Muscle of arm (tissue), 14 donors: ENCODE measurements at places on chromosomes 12 and 14.

- no peak for DNase-seq
Observed at GRCh38 chr14:89957791-89958190, 2.1 kb downstream of the TDP1 start.

DNA sequence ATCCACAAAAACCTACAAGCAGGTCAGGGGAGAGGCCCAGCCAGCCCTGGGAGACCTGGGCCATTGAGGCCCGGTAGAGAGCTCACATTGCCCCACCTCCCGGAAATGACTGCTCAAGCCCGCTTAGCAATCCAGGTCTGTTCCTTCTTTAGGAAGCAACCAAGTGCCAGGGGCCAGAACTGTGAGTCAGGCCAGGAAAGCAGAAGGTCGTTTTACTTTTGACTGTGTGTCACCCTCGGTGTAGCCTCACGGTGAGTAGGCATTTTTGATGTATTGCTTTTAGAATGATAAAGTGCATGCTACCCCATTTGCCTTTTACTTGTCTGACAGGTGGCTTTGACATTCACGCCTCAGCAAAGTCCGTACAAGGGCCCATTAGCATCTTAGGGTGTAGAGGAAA is 25.4 kb upstream of the PWP1 start:
- DNase-seq, result no peak

DNA sequence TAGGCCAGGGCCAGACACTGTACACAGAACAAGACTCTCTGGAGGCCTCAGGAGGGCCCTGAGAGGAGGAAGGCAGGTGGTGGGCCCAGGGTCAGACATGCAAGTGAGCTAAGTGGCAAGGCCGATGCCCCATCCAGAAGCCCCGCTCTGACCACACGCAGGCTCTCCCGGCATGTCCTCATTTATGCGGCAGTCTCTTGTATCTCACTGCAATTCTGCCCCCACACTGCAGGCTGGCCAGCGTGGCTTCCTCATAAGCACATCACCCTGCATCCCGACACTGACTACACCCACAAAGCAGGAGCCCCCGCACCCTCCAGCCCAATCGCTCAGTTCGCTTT is 17.5 kb downstream of the SSH1 start:
- no peak for DNase-seq

DNA sequence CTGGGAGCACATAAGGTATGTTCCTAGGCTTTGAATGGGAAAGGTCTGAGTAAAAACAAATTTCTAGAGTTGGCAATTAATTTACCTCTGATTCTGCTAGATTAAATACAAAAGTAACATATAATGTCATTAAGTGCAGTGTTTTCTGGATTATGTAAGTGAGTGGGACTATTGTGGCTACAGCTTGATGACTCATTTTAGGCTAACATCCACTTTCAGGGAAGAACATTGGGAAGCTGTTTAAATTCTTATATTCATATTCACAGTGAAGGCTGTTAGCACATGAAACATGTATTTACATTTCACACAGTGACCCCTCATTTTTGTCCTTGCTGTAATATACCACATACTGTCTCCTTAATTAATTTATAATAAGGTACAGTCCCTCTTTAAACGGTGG is 13.2 kb upstream of the BMAL2 start:
- no peak for DNase-seq

DNA sequence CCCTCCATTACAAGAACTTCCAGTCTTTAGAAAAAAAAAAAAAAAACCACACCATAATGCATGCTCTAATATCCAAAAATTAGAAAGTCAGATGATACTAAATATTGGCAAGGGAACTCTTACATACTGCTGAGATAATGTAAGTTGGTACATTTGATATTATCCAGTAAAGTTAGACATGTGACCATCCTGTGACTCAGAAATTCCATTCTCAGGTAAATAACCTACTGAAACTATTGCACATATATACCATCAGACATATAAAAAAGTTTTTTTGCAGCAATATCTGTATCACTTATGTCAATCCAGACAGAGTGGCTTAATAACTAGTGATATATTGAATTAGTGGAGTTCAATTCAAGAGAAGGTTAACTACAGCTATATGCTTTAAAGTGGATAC is 63.5 kb downstream of the KITLG start:
- DNase-seq, result no peak

DNA sequence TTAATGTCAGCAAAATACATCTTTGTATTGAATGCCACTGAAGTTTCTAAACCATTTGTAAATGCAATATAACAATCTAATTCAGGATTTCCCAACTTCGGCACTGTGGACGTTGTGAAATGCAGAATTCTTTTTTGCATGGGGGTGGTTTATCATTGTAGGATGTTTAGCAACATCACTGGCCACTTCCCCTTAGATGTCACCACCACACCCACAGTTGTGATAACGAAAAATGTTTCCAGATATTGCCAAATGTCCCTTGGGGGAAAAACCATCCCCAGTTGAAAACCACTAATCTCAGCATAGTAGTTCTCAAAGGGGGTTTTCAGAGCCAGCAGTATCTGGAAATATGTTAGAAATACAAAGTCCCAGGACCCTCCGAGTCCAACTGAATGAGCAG is 203.3 kb downstream of the NAV3 start:
- DNase-seq, result no peak

- DNase-seq, result no peak
Observed at GRCh38 chr14:60226298-60226697, 22.7 kb upstream of the PPM1A start.

DNA sequence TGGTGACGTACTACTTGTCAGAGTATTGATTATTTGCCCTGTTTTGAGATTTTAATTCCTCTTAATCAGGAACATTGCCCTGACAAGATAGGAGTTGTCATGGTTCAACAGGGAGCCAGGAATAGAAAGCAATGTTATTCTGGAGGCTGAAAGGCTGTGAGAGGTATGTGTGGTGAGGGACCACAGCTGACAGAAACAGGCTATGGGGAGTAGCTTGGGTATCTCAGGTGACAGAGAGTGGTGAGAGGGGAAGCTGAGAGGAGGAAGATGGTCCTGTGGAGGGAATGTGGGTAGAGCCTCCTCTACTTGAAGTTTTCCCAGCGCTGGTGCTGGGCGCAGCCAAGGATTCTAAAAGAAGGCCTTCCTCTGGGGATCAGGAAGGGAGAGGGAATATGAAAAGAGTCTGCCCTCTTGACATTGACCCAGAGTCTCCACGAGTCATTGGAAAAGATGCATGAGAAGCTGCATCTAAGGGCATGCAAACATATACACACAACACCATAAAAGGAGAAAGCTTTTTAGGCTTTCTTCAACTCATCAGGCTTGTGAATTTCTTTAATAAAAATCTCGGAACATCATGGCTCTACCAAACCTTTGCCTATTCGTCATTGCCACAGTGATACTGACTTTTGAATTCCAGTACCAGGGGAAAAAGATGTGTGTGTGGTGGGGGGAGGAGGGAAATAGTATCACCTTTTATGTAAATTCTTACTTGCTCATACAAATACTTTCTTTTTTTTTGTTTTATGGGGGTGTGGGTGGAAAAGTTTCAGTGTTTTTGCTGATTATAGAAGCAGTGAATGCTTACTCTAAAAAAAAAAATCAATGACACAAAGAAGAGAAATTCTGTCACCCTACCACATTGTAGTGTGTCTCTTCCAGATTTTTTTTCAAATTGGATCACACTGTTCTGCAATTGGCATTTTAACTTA is 39.9 kb upstream of the DHRS7 start:
- no peak for DNase-seq

DNA sequence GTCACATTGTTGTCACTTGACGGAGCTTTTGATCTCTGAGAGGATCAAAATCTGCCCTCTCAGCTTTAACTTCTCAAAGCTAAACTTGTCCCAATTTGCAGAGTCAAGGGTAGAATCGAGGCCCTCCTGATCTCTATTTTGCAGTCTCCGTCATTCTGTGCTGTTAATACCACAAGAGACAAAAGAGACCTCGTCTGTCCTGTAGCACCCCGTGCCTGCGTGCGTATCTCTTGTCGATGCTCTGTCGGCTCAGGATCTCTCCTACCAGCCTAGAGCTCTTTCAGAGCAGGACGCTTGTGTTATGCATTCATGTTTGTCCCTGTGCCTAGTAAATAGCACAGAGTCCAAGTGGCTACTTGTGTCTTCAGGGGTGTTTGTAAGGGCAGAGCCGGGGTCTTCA is 5.1 kb downstream of the EVL start:
- DNase-seq, result no peak

DNA sequence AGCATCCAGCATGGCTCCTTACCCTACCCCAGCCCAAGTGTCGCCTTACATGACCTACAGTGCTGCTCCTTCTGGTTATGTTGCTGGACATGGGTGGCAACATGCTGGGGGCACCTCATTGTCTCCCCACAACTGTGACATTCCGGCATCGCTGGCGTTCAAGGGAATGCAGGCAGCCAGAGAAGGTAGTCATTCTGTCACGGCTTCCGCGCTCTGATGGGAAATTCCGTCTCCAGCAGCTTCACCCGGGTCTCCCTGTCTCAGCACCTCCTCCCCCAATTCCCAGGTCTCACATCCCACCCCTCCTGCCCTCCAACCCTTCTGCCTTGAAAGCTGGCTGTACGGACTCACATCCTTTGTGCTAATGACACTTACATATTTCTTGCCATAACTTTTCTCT is 14.6 kb downstream of the PAX9 start:
- no peak for DNase-seq

DNA sequence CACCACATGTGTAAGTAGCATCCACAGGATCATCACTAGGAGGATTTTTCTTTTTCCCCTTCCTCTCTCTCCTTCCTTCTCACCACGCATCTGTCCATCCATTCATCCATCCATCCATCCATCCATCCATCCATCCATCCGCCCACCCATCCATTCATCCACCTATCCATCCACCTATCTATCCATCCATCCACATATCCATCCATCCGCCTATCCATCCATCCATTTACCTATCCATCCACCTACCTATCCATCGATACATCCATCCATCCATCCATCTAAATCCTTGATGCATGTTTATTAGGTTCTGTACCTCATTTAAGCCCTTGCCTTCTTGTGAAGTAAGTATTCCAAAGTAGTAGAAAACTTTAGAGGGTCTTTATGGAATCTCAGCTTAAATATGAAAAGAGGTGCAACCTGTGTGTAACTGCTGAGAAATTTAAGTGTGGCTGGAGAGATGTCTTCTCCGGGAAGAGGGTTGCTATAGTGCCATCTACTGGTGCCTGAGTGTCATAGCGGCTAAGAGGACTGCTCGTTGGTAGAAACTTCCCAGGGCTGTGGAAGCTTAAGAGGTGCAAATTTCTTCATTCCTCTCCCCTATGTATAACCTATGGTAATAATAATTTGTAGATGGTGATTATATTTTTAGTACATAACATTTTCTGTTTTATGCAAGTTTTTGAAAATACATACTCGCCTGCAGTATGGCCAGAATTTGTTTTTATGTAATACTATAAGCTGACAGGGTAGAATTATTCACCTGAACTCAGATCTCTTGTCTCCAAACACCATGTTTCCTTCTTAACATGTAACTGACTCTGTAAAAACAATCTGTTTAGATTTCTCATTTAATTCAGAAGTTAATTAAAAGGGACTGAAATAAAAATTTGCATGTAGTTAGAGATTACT is 46.0 kb downstream of the MYO1H start:
- DNase-seq, result peak; percentile 41
